ENCODE measurements at places on chromosomes 11 and 22.

GRCh38 chr11:15327786-15328231 is 213.1 kb downstream of the INSC start:
- peak; percentile 4 for DNase-seq

DNA sequence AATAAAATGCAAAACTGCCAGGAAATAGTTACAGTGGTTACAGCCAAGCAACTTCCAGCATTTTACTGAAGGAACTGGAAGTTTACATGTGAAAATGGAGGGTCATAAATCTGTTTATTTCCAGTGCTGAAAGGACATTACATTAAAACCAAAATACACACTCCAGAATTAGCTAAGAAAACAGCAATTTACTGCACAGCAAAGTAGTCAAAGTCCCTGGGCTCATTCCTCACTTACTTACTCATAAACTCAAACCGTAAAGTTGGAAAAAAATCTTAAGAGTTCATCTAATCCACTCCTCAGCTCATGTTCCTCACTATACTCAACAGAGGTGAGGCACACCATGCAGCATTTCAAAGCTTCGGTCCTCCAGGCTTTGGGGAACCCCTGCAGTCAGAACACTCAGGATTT is 17.4 kb downstream of the CTSC start:
- peak; percentile 39 for DNase-seq

- DNase-seq: no peak
These were observed 6.0 kb downstream of the PDXP start for GRCh38 chr22:37664249-37665101.

DNA sequence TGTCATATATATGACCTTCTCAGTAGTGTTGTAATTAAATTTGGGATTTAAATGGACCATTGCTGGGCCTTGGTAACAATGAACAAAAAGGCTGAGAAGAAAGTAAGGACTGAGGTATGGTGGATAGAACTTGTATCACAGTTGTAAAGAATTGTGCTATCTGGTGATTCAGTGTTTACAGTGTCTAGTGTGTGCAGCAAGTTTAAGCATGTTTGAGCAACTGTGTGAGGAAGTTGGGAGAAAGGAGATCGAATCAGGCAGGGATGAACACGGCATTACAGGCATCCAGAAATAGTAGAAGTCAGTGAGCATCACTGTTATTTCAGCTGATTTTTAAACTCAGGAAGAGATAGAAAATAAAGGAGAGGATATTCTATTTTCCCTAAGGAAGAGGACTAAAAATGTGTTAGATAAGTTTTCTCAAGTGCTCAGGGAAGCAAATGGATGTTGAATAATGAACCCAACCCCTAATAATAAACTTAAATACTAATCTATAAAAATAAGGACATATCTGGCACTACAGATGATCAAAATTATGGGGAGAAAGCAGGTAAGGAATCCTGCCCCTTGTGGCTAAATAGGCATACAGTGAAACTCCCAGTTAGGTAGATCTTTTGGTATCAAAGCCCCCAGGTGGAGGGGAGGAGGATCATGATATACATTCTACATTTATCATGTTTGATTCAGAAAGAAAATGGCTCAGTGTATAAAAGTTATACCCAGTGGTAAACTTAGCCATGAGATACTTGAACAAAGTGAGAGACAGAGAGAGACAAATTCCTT is 361.0 kb upstream of the ANO3 start:
- no peak for DNase-seq

GRCh38 chr22:39252461-39253434 is 8.0 kb upstream of the PDGFB start:
- no peak for DNase-seq

DNA sequence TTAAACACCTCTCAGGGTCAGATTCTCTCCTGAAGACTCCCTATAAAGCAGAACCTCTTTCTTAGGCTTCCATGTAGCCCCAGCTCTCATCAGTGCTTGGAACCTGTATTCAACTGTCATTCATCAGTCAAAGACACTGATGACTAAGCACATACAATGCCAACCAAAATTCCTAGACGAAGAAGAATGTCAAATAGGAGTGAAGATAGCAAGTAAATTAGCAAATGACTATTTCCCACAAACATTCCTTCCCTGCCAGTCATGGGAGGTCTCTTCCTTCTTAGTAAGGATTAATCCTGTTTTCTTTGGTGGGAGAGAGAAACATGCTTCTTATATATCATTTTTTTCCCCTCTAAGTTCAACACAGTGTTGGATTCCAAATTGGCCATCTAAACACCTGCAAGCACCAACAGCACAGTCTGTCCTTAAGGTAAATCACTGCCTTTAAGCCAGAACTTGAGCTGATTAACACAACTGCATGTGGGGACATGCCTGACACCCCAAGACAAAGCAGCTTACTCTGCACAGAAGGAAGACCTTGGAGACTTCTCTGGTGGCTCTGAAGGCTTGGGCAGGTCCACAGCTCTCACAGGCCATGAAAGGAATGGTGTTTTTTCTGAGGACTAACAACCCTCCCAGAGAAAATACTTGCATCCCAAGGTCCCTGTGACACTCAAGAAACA is 47.5 kb upstream of the ME3 start:
- DNase-seq: no peak

GRCh38 chr11:93845181-93846092 is 5.0 kb downstream of the VSTM5 start:
- no peak for DNase-seq
